Stimulated activated CD8-positive, alpha-beta memory T cell treated with anti-CD3 and anti-CD28 coated beads, Interleukin-2, amount 100 ng/mL, for 48 hours (primary cell): ENCODE measurements at places on chromosomes 11 and 22.

DNA sequence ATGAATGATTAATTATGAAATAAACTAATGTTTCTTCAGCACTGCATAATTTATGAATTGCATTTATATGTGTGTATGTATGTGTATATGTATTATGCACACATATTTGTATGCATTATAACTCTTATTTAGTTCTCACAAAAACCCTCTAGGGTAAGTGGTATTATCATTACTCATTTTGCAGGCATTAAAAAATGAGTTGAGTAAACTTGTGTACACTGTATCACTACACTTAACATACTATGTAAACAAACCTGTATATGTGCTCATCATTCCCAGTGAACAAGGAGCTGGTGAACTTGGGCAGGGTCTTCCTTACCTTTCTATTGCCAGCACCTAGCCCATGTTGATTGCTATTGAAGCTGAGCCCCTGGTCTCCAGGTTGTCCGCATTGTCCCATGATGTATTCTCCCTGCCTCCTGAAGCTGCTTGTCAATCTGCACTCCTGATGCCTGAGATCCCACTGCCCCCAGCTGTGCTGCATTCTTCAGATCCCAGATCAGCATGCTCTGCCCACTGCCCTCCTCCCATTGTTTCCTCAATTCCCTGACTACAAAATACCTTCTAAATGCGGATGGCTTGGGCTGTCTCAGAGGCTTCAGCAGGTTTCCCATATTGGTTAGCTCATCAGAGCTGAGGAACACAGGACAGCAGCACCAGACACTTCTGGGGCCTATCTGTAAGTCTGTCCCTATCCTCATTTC is 267.9 kb upstream of the SESN3 start:
- no peak for DNase-seq

GRCh38 chr22:33787645-33788456 is 132.4 kb downstream of the LARGE1 start:
- no peak for DNase-seq

DNA sequence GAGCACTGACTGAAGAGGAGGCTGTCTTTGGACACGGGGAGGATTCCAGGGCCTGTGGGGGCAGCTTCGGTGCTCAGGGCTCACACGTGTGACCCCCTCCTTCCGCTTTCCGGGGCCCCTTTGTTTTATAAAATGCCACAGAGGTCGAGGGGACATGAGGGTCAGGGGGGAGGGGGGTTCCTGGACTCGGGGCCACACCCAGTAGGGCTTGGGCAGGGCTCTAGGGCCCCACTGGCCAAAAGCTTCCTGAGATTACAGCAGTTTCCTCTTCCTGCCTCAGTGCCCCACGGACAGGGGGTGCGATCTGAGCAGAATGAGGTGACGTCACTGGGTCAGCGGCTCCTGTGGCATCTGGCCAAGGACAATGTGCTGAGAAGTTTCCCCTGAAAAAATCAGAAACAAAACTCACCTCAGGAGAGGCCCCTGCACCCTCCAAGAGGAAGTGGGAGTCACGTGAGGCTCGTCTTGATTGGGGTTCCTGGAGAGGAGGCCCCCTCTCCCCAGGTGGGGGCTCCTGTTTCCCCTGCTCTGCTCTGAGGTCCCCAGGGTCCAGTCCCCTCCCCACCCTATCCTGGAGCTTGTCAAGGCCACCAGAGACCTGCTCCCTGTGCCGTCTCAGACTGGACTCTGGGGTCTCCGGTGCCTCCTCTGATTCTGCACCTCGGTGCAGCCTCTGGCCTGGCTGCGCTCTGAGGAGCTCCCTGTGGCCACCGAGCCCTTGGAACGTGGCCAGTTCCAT is 6.4 kb upstream of the IFITM3 start:
- peak; percentile 65 for DNase-seq

- DNase-seq, result no peak
Measured at GRCh38 chr11:31808721-31809540, 2.2 kb downstream of the PAX6 start.

DNA sequence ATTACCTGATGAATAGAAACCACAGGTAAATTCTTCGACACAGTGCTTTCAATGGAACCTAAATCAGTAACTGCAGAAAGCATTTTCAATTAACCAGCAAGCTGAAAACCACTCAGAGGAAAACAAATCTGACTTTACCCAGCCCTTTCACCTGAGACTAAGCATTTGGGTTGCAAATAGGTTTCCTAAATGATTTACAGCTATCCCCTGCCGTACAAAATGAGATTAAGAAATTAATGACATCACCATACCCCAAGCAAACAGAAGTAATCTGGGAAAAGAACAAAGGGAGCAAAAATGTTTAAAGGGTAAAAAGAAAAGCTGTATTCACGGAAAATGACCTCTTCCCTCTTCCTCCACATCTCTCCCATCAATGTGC is 584 bp downstream of the NOX4 start:
- DNase-seq, result no peak

- DNase-seq, result no peak
Measured at GRCh38 chr11:68843052-68843561, 1.4 kb upstream of the CPT1A start.

- DNase-seq, result no peak
Measured at GRCh38 chr11:126483621-126484195, 128.2 kb downstream of the ST3GAL4 start.

GRCh38 chr11:115304774-115305472 is 199.3 kb downstream of the CADM1 start:
- no peak for DNase-seq

DNA sequence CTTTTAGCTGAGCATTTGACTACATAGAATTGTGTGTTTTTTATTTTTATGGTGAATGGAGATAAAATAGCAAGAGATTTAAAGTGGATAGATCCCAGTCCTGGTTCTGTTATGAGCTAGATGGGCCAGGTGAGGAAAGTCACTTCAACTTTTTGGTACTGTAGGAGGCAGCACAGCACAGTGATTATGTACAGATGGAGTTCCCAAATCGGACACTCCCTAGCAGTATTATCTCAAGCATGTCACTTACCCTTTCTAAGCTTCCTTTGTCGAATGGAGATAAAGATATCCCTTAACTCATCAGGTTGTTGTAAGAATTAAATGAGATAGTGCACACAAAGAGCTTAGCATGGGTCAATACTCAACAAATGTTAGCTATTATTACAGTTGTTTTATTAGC is 5.3 kb downstream of the EXPH5 start:
- no peak for DNase-seq

DNA sequence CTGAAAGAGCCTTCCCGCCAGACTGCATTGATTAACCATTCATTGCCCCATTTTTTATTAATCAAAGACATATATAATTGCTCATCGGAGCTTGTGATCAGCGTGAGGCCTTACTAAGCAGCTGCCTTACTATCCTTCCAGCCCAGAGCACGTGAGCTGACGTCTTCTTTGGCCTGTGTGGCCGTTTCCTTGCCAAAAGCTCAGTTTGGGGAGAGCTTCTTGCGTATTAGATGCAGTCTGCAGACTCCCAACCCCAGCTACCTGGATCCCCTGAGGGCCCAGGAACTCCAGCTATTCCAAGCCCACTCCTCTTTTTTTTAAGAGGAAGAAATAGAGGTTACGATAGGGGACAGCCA is 784 bp upstream of the SLC43A3 start:
- DNase-seq, result no peak

DNA sequence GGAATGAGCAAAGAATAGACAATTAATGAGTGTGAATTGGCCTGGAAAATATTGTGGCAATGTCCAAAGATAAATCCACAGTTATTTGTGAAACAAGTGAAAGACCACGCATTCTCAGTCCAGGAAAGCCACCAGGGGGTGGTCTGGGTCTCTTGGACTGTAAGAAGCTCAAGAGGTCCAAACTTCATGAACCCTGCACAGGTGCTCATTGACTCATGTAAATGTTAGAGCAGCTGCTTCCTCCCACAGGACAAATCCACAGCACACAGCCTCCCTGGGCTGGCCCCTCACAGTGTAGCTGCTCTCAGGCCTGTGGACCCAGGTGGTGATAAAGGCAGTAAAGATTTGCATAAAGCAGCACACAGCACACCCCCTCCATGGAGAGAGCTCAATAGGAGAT is 114.0 kb downstream of the ZNF280B start:
- DNase-seq, result no peak

GRCh38 chr22:35116269-35116668 is 50.3 kb downstream of the ISX start:
- DNase-seq, result no peak

DNA sequence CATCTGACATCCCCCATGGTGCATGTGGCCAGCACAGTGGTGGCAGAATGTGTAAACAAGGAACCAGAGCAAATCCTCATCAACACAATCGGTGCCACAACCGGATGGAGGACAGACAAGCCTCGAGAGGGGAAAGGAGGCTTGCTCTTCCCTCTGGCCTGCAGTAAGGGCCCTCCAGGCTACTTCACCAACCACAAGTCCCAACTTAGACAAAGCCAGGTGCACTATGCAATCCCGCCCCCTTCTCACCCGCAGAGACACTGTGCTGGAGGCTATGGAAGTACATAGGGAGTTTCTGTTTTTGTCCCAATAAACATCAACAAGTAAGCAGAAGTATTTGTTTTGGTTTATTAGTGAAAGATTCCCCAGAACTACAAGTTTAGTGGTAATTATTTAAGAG is 54.3 kb downstream of the SPATA19 start:
- DNase-seq, result no peak

- DNase-seq, result no peak
Measured at GRCh38 chr11:211295-211694, 3.8 kb downstream of the RIC8A start.

GRCh38 chr22:25572708-25573171 is 8.3 kb downstream of the GRK3 start:
- no peak for DNase-seq

GRCh38 chr11:80529726-80530125 is 1088.9 kb upstream of the TENM4 start:
- no peak for DNase-seq

DNA sequence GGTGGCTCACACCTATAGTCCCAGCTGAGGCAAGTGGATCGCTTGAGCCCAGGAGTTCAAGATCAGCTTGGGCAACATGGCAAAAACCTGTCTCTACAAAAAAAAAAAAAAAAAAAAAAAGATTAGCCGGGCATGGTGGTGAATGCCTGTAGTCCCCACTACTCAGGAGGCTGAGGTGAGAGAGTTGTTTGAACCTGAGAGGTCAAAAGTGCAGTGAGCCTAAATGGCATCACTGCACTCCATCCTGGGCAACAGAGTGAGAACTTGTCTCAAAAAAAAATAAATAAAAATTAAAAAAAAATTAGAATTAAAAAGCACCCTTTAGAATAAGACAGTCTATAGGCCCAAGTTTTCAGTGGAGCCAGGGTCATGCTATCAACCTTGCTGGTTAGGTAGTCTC is 95.5 kb downstream of the PDHX start:
- DNase-seq, result no peak

DNA sequence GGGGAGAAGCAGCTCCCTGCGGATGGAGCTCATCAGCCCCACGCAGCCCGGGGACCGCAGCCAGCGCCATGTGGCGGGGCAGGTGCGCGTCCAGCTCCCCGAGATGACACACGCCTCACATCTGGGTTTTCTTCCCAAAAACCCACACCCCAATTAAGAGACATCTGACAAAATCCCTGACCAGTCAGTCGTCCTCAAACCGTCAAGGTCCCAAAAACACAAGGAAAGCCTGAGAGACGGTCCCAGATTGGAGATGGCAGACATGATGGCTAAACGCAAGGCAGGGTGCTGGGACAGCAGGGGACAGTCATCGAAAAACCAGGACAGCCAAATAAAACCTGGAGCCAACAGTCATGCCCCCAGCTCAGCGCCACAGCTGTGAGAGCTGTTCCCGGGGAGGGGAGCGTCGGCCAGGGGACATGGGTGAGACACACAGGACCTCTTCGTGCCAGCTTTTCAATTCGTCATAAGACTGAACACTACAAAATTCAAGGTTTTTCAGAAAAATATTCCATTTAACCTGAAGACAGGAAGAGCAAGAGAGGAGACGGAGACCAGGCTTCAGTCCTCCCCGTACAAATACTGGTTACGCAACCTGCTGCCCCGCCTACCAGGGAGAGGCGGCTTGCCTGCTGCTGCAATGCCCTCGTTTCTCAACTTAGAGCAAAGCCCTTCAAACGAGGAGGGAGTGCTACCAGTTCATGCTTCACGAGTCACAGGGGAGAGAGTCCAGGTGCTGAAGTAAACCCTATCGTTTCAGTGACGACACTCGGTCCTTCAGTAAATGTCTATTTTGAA is 10.5 kb downstream of the TOLLIP start:
- DNase-seq, result no peak

- no peak for DNase-seq
Measured at GRCh38 chr11:73249304-73249703, 22.8 kb upstream of the P2RY6 start.

GRCh38 chr11:3164138-3164551 is 965 bp downstream of the OSBPL5 start:
- no peak for DNase-seq

DNA sequence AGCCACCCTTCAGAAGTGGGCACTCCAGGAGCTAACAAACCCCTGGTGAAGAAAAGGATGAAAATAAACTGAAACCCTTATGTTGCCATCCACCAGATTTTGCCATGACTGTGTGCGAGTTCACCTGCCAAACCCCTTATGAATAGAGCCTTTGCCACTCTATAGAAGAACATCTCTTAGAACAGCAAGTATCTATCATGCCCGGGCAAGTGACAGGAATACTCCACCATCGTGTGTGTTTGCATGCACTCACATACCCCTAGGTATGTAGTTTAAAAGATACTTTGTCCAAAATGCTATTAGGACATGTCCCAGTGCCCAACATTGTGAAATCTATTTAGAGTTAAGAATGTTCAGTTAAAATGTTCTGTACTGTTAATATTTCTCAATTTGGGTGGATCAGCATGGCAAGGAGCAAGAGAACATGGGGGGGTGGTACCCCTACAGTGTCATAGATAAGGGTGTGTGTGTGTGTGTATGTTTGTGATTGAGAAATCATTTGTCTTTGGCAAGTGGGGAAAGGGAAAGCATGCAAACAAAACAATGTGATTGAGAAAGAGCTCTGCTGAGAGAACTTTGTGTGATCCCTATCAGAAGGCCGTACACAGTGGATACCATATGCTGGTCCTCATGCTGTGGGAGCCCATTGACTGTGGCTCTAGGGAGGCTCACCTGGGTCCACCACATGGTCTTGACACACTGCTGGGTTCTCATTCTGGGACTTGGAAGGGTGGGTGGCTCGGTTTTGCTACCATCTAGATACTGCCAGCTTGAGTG is 94.9 kb downstream of the ZBTB16 start:
- DNase-seq, result no peak

DNA sequence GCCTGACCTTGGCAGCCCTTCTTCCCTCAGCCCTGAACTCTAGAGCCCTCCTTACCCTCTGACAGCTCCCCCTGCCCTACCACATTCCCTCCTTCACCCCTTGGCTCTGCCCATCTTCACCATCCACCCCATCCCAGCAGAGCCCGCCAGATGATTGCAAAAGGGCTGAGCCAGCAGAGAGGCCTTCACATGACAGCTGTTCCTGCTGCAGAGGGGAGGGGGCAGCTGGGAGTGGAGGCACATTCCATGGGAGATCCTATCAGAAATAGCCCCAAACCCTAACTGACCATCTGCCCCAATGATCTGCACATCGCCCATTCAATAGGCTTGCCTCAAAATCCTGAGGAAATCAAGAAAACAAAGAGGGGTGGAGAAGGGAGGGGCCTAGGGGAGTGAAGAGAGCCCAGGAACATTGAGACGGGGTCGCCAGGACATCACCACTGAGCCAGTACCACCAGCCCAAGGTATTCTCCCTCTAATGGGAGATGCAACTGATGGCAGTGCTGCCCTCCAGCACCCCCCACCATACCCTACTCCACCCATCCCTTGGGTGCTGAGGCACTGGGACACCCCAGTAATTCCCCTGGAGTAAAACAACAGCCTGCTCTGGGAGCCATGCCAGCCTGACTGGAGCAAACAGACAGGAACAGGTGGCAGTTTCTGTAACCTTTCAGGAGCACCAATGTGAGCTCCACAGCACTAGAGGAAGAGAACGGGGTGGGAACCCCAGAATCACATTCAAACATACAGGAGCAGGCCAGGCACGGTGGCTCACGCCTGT is 8.0 kb upstream of the AHNAK start:
- DNase-seq, result no peak
